CD4-positive, alpha-beta T cell treated with Interleukin-6 at 100 ng/mL for 8 hours (primary cell): ENCODE measurements at places on chromosomes 12 and 14.

- no peak for DNase-seq
These were observed 83.5 kb upstream of the COCH start for GRCh38 chr14:30790827-30791226.

- peak; percentile 68 for DNase-seq
These were observed 48.2 kb upstream of the ATP2B1 start for GRCh38 chr12:89756585-89757398.

DNA sequence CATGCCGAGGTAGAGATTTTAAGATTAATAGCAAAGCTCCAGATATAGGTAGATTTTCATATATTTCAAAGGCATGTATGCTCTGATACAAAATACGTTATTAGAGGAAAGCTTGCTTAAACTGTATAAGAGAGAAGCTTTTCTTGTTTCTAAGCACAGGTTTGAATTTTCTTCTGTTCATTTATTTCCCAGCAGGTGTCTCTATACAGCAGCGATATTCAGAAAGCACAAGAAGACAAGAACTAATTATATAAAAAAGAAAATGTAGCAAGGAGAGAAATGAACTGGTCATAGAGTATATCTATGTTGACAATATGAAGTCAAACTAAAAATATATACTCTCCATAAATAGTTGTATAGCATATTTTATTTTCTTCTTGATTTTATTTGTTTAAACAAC is 307.4 kb upstream of the NOVA1 start:
- DNase-seq: no peak

DNA sequence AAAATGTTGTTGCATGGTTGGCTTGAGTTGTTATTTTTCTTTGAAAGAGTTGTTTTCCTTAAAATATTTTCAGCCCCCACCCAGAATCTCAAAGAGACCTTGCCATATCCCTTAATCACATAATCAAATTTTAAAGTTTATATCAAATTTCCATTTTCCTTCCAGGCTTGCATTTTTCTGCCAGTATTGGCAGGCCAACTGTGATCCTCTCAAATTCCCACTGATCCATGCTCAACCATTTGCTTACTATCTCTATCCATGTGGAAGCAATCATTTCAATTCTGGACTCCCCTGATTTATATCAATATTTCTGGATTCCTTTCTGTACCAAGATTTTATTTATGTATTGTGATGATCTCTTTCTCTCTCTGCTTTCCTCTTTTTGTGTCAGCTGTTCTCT is 64.2 kb upstream of the PYGL start:
- DNase-seq: no peak

DNA sequence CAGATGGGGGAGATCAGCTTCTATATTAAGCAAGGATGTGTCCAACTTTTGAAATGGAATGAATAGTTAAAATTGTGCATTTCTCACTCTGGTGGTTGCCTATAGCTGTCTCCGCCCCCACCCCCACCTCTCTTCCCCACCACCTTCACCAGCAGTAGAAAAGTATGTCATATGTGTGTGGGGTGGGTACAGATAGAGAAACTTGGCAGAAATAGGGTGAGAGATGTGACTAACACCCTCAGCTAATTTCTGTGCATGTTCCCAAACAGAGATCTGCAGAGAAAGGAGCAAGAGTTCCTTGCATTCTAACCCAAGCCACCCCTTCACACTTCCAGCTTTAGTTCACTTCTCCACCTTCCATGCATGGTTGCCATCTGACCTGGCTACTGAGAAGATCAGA is 980.1 kb downstream of the NRXN3 start:
- no peak for DNase-seq

DNA sequence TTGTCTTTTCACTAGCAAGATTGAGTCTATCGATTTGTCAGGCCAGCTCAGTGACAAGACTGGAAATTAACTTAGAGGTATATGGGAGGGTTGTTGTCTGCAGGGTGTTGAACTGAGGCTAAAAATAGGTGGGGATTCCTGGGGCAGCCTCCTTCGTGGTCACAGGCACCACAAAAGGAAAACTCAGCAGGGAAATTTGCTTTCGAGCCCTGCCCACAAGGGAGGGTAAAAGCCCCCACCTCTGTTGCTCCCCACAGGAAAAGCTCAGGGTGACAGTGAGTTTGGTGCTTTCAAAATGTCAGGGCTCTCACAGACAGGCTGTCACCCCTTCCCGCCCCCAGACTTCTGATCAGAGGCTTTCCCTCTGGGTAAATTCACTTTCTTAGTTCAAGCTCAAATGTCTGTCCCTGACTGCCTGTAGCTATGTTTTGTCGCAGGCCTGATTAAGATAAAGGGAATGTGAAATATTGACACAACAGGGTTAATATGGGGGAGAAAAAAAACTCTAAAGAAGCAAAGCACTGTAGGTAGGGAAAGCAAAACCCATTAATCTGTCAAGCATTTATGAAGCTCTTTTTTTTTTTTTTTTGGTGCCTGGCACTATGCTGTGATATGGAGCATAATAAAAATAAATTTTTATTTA is 11.7 kb upstream of the NFKBIA start:
- DNase-seq: peak; percentile 56

GRCh38 chr12:107284692-107285091 is 191.3 kb upstream of the CRY1 start:
- DNase-seq: no peak
